ENCODE measurements at places on chromosomes 2 and 18.

DNA sequence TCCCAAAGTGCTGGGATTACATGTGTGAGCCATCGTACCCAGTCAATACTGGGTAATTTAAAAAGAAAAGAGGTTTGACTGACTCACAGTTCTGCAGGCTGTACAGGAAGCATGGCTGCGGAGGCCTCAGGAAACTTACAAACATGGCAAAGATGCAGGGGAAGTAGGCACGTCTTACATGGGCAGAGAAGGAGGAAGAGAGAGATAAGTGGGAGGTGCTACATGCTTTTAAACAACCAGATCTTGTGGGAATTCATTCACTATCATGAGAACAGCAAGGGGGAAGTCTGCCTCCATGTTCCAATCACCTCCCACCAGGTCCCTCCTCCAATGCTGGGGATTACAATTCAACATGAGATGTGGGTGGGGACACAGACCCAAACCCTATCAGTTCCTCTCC is 192.5 kb downstream of the ATAD2B start:
- DNase-seq = no peak

- DNase-seq = no peak
Measured at GRCh38 chr2:71606244-71606643, 152.9 kb downstream of the DYSF start.

DNA sequence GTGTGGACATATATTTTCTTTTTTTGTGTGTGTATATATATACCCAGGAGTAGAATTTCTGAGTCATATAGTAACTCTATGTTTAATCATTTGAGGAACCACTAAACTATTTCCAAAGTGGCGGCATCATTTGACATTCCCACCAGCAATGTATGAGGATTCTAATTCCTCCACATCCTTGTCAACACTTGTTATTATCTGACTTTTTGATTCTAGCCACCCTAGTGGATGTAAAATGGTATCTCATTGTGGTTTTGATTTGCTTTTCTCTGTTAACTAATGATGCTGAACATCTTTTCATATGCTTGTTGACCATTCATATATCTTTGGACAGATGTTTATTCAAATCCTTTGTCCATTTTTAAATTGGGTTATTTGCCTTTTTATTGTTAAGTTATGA is 120.3 kb downstream of the TGFA start:
- DNase-seq = no peak

DNA sequence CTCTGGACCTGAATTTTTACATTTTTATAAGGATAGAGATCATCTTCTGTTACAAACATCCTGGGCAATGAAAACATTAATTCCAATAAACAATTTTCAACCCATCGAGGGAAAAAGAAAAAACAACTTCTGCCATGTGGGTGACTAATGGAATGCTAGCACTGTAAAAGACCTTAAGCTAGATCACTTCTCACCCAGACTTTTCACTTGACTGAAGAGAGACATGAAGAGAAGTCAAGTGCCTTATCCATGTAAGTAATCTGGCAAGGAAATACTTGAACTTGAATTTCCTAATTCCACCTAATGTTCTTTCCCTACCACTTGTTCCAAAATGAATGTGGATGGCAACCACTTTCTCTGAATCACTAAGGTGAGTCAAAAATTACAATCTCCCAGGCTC is 98.3 kb upstream of the ACVR1C start:
- DNase-seq = no peak

GRCh38 chr18:5155218-5155906 is 41.7 kb downstream of the AKAIN1 start:
- DNase-seq = no peak

DNA sequence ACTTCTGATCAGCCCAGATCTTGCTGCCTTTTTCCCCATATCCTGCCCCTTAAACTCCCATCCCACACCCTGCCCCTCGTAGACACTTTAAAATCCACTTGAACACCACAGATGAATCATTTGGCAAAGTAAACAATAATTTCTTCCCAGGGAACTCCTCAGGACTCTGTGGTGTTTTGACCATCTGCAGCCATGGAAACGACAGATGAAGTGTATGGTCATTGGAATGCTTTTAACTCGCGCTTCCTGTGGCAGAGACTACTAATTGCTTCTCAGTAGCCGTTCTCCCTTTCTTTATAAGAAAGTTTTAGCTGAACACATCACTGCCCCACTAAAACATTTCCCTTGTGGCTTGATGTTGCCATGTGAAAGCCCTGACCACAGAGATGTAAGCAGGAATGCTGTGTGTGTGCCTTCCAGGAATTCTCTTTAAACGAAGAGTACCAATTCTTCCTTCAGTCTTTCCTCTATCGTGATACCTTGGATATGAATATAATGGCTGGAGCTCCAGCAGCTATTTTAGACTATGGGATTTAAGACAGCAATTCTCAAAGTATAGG is 92.7 kb upstream of the PARD3B start:
- no peak for DNase-seq

- DNase-seq = no peak
Measured at GRCh38 chr2:200356321-200356720, 49.8 kb downstream of the SPATS2L start.

DNA sequence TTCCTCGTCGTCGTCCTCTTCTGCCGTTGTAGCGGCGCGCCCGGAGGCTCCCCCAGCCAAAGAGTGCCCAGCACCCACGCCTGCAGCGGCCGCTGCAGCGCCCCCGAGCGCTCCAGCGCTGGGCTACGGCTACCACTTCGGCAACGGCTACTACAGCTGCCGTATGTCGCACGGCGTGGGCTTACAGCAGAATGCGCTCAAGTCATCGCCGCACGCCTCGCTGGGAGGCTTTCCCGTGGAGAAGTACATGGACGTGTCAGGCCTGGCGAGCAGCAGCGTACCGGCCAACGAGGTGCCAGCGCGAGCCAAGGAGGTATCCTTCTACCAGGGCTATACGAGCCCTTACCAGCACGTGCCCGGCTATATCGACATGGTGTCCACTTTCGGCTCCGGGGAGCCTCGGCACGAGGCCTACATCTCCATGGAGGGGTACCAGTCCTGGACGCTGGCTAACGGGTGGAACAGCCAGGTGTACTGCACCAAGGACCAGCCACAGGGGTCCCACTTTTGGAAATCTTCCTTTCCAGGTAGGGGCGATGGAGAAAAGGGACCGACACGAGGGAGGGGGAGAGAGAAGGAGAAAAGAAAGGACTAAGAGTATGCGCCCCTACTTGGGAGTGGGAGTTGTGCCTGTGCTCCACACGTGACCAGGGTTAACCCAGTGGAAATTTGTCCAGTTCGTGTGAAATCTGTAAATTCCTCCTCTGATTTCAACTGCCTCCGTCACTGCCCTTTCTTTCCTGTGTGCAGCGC is 800 bp downstream of the HOXD13 start:
- DNase-seq = no peak

- no peak for DNase-seq
Measured at GRCh38 chr2:168009900-168010299, 237.5 kb downstream of the STK39 start.

Data from stimulated activated CD4-positive, alpha-beta T cell treated with anti-CD3 and anti-CD28 coated beads, TNF-alpha, amount 100 ng/mL, for 24 hours (primary cell).